SJCRH30 (cell line): ENCODE measurements at places on chromosomes 13 and 19.

DNA sequence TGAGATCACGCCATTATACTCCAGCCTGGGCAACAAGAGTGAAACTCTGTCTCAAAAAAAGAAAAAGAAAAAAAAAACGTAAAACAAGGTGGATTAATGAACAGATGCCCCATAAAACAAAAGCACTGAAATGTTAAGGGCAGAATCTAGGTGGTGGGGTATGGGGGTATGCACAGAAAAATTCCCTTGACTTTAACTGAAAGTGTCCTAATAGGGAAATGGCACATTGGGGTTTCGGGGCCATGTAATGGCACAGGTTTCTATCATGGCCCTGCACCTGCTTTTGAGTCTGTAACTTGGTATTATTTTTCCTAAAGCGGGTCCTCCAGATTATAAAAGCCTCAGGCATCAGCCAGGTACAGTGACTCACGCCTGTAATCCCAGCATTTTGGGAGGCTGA lies 16.2 kb downstream of the NOP53 start:
- DNase-seq: no peak

- peak; percentile 46 for DNase-seq
These were observed 2.9 kb upstream of the C19orf85 start for GRCh38 chr19:55467236-55468053.

GRCh38 chr13:105363261-105364190 lies 1171.9 kb downstream of the EFNB2 start:
- peak; percentile 68 for DNase-seq

- no peak for DNase-seq
These were observed 499.7 kb downstream of the COG6 start for GRCh38 chr13:40155201-40155600.

- DNase-seq: no peak
These were observed 12.3 kb downstream of the COL4A2 start for GRCh38 chr13:110319397-110319773.

- peak; percentile 54 for DNase-seq
These were observed 2.7 kb downstream of the ADGRE5 start for GRCh38 chr19:14383661-14384555.

- no peak for DNase-seq
These were observed 17.0 kb downstream of the F10 start for GRCh38 chr13:113139577-113139976.

DNA sequence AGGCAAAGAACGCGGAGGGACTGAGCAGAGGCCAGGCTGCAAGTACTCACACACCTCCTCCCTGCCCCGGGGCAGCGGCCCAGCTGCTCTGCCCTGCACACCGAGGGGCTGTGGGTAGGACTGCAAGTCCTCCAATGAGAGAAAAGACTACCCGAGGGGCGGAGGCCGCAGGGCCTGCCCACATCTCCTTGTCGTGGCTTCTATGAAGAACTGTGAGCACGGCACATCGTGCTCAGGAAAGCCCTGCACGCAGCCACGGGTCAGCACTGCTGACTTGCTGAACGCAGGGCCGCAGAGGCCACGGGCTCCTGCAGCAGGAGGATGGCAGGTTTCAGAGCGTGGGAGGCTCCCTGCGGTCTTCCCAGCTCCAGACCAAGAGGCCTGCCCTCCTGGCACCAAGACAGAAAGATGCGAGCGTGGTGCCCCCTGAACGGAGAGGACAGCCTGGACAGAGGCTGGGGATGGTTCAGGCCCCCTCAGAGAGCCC lies 37.4 kb downstream of the CEBPG start:
- peak; percentile 83 for DNase-seq

GRCh38 chr13:44198826-44199225 lies 174.8 kb upstream of the SERP2 start:
- DNase-seq: no peak

DNA sequence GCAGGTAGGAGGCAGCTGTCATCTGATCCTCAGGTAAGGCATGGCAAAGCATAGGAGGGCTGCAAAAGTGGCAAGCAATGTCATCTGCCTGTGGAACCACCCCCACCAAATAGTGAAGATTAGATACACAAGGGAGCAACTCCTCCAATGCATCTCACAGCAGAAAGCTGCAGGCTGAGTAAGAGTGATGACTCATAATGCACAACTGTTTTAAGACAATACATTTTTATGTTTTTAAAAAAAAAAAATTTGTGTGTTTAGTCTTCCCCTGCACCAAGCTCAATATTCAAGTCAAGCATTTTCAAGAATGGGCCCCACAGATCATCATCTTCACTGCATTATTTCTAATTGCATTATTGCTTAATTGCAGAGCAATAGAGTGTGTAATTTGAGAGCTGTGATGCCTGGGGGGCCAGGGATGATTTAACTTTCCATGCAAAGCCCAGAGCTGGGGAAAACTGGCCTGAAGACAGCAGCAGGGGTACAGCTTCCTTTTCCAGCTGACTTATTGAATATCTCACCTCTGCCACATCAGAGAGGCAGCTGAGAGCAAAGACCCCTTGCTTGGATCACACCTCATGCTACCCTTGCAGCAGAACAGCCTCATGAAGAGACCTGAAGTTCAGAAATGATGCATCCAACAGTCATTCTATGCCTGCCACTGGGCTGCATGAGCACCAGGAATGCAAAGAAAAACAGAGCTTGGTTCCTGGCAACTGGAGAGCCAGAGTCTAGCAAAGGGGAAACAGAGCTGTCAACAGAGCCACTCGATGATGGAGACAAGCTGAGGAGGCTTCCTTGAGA lies 22.7 kb upstream of the POP4 start:
- DNase-seq: no peak

DNA sequence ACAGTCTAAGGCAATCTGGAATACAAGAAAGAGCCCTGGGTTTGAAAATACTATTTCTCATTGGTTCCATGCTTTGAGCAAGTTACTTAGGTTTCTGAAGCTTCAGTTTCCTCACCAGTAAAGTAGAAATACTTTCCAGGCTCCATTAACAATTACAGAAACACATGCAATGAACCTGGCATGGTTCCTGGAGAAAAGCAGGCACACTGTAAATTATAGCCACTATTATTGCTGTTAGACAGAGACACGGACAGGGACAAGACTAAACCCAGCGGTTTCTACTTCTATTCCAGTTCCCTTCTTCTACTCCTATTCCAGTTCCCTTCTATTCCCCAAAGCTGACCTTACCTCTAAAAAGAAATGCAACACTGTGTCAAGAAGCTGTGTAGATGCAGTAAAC lies 41.2 kb downstream of the MIPEP start:
- no peak for DNase-seq

DNA sequence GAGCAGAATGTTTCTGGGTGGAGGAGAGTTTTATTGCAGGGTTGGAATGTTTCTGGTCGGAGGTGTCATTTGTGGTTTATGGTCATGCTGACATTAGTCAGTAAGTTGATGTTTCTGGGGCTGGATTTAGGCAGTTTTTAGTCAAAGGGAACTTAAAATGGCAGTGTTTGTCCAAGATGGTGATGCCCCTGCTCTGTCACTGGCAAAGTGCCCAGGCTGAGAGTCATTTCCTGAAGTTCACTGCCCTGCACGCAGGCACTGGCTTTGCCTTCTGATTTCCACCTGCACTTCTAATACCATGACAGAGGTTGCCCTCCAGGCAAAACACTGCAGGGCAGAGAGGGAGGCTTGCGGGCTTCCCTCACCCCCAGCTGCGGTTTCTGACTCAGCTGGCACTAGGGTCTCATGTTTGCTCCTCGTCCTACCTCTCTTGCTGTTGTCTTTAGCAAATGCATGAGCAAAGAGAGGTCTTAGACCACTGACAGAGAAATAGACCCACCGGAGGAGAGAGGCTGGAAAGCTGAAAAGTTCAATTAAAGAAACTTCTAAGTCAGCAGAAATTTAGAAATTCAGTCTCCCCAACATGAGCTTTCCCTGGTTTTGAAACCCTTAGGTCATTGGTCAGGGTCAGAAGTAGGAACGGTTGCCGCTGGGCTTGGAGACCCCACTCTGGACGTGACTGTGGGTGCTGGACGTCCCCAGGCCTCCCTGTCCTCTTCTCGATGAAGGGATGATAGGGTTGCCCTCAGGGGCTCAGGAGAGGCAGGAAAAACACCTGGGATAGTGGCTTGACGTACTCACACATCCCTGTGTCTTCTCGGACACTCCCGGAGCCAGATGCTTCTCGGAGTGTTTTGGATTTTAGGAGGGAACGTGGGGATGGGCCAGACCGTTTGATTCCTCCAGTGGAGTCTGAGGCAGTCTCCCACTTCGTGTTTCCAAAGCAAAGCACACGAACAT lies 26.3 kb downstream of the TMEM255B start:
- DNase-seq: no peak

DNA sequence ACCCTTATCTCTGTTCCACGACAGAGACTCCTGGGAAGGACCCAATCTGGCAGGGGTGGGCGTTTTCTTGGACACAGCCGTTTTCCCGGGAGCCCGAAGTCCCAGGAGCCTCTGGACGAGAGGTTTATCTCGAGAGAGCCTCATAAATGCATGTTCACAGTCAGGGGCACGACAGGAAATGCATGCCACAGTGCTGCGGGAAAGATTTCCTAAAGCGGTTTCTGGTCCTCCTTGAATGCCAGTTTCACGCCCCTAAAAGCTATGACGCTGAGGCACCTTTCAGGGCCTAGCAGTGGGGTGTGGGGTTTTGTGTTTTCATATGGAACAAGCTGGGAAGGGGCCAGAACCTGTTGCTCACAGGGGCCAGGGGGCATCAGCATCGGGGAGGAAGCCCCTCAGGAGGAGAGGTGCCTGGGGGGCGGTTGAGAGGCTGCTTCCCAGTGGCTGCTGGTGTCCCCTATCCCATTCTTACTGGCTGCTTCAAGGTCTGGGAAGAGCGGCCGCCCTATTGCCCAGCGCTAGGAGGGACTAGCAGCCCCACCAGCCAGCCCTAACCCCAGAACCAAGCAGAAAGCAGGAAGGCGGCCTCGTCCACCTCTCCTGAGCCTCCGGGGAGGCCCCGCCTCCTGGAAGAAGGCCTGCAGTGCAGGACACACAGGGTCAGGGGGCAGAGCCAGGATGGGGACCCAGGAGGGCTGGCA lies 157.0 kb downstream of the KDM4B start:
- DNase-seq: no peak

- no peak for DNase-seq
These were observed 5.7 kb upstream of the TNFSF13B start for GRCh38 chr13:108263621-108264355.

GRCh38 chr13:79631051-79631659 lies 150.2 kb downstream of the NDFIP2 start:
- DNase-seq: peak; percentile 81

DNA sequence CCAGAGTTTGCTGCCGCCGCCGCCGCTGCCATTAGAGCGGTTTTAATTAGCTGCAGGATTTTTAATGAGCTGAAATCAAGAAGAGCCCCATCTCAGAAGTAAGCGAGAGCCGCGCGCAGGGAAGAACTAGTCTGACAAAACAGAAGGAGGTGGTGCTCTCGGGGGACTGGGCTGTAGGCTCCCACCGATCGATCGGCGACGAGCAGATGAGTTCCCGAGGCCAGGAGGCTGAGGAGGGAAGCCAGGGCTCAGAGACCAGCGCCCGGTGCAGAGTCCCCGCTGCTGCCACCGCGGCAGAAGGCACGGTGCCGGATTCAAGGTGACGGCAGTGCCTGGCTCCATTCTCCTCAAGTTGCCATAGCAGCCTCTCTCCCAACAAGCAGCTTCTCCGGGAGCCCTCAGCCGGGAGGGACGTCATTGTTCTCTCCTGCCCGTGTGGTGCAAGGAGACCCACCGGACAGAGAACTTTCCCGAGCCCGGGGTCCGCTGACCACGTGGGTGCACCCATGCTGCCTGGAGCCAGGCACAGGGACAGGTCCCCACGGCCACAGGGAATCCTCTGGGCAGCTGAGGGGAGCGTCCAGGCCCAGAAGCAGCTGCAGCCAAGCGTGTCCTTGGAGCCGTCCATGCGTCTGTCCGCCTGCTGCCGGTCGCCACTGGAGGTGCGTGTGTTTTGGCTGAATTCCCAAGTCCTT lies 62.9 kb downstream of the CHST8 start:
- DNase-seq: peak; percentile 75

GRCh38 chr13:109465148-109465547 lies 321.2 kb downstream of the IRS2 start:
- DNase-seq: no peak

DNA sequence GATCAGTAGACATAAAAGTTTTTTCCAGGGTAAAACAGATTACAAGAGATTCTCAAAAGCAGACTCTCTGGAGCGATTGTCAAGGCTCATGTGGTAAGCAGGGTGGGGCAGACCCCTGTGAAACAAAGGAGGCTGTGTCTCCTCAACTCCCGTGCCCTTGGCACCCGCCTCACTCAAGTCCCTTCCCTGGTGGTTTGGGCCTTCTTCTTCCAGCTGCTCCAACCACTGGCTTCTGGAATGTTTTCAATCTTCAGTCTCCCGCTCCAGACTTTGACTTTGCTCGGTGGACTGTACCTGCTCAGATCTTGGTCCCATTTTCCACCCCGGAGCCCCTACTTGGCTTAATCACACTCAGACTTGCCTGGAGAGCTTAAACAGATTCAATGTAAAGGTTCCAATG lies 74.8 kb upstream of the STK24 start:
- DNase-seq: peak; percentile 41

DNA sequence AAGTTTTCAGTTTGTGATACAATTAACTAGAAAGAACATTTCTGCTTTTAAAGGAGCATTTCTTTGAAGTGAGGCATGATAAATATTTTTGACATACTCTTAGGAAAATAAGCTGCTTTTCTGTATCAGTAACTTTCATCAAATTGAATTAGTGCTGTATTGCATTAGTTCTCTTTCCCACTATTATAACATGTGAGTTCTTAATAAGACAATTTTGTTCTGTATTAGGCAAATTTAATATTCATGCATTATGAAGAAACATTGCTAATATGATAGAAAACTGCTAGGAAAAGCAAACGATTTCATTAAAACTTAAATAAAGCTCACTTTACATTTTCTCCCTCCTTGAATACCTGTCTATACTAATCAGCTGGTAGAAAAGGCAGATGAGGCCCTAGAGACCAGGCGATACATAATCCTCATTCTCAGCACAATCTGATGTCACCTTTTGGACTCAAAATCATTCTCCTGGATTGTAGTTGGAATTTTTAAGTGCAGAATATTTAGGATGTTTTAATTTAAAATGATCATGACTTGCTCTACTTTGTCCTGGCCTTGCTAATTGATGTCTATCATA lies 1636.8 kb downstream of the PCDH9 start:
- DNase-seq: no peak

DNA sequence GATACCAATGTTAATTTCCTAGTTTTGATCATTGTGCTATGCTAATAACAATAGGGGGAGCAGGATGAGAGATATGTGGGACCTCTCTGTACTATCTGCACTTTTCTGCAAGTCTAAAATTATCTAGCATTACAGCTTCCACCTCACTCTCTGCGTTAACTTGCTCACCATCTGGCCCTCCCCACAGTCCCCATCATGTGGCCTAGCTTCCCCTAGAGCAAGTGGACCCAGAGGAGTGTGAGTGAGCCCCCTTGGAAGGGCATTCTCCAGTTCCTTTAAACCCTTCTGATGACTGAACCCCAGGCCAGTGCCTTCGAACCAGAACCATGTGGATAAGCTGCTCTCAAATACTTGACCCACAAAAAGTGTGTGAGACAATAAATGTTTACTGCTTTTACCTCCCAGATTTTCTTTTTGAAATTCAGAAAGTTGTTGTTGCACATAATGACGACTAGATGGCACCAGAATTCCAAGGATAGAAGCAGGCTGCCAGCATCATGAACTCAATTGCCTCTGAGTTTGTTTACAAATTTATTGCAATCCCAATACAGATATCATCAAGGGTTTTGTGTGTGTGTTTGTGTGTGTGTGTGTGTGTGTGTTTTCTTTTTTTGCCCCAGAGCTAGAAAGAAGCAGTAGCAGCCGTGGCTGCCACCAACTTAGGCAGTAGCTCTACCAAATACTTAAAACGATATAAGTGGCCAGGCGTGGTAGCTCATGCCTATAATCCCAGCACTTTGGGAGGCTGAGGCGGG lies 49.0 kb upstream of the ZNF780A start:
- DNase-seq: no peak

- DNase-seq: peak; percentile 92
These were observed 34.4 kb upstream of the NANOS3 start for GRCh38 chr19:13842291-13843103.

- peak; percentile 15 for DNase-seq
These were observed 10.3 kb upstream of the CACNG7 start for GRCh38 chr19:53898636-53899341.
